Activated CD4-positive, alpha-beta T cell treated with anti-CD3 and anti-CD28 coated beads, Interleukin-2, amount 50 U/mL, for 1 hour (primary cell): ENCODE measurements at places on chromosomes 11 and 22.

DNA sequence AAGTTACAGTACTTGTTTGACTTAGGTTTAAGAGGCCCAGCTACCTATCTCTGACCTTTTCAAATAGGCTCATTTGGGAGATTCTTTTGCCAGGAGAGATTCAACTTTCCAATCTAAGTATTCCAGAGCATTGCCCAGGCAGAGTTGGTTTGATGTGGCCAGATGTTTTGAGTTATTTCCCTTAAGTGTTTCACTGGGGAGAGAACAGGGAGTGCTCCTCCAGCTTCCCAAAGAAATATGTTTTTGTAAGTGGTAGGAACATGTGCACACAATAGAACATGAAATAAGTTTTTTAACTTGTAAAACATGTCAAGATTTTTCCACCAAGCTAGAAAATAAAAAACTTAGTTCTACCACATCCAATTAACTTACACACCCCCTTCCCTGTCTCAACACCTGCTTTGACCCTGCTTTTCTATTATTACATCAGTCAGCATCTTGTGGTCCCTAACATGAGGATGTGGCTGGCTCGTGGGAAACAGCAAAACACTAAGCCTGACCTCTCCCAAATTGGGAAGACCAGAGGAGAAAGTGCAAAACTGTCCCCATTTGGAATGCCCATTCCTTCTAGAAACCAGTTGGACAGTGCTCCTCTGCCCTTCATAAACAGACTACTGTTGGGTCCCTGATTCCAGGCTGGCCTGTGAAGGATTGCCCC, 70.4 kb upstream of the RASSF10 start:
- DNase-seq: no peak

GRCh38 chr11:33713151-33713855, 12.7 kb upstream of the C11orf91 start:
- no peak for DNase-seq

GRCh38 chr22:49179886-49180682, 647.6 kb downstream of the BRD1 start:
- DNase-seq: no peak

DNA sequence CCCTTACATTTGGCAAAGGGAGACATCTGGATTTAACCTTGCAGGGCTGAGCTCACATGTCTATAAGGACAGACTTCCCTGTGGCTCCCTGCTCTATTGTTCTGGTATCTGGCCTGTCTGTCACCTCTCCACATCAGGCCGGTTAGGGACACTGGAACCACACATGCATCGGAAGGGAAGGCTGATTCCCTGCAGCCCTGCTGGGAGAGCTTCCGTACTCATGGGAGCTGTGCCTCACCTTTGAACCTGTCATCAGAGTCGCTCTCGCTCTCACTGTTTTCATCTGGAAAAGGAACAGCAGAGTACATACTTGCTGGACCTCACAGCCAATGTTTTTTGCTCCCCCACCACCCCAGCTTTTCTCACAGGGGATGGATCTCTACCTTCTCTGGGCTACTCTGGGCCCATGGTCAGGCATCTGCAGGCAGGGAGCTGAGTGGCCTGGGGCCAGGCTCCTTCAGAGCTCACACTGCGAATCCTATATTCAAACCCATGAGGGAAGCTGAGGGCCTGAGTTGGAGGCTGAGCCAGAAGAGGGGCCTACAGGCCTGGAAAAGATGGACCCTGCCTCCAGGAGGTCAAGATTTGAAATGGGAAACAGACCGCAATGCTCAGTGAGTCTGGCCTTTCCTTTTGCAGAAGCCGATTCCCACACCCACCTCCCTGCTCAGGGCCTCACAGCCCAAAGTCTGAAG, 31.3 kb downstream of the RPL27A start:
- no peak for DNase-seq

GRCh38 chr11:17294033-17294432, 17.5 kb downstream of the NUCB2 start:
- DNase-seq: no peak

GRCh38 chr11:79939111-79939510, 498.3 kb upstream of the TENM4 start:
- no peak for DNase-seq

DNA sequence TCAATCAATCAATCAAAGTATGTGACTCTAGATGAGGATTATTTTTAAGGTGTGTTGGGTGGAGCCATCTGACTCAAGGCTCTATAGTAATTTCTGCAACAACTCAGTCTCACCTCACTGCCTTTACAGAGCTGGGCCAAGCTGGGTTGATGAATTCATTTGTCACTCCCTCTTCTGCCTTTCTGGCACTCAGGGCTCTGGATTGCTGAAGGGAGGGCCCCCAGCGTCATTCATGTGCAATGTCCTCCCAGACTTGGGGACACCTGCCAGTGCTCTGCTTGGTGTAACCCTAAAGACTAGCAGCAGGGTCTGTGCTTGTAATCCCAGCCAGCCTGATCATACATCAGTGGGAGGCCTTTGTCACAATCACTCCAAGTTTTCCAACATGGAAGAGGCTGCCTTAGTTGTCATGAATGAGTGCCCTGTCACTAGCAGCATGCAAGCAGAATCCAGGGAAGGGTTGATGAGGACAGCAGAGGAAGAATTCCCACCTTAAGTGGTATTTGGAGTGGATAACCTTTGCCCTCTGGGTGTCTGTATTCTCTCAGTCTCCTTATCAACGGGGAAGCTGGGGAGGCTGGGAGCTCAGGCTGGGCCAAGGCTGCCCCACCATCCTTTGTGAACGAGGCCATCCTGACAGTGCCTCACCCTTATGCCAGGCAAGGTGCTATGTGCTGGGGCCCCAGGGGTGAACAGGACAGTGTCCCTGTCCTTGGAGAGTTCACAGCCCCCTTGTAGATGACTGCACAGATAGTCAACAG, 2.0 kb upstream of the TP53I11 start:
- DNase-seq: no peak

- DNase-seq: no peak
Observed at GRCh38 chr22:46594947-46595298, 25.3 kb upstream of the GRAMD4 start.

DNA sequence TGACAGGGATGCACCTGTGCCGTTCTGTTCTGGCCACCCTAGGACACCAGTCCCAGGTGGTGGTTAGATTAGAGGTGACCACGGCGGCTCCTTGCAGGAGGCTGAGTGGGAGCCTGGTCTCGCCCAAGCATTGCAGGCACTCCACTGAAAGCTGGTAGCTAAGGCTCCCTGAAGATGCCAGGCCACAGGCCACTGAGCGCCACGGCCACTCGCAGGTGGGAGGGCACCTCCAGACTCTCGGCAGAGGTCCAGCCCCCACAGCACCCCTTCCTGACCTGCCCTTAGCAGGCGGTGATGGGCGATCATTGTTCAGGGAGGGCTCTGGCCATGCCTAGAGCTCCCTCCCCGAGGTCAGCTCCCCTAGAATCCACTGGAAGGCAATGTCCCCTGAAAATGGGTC, 1270.2 kb downstream of the BRD1 start:
- no peak for DNase-seq

- DNase-seq: no peak
Observed at GRCh38 chr22:49267996-49268395, 559.7 kb downstream of the BRD1 start.

GRCh38 chr22:49541693-49542230, 285.9 kb downstream of the BRD1 start:
- no peak for DNase-seq

DNA sequence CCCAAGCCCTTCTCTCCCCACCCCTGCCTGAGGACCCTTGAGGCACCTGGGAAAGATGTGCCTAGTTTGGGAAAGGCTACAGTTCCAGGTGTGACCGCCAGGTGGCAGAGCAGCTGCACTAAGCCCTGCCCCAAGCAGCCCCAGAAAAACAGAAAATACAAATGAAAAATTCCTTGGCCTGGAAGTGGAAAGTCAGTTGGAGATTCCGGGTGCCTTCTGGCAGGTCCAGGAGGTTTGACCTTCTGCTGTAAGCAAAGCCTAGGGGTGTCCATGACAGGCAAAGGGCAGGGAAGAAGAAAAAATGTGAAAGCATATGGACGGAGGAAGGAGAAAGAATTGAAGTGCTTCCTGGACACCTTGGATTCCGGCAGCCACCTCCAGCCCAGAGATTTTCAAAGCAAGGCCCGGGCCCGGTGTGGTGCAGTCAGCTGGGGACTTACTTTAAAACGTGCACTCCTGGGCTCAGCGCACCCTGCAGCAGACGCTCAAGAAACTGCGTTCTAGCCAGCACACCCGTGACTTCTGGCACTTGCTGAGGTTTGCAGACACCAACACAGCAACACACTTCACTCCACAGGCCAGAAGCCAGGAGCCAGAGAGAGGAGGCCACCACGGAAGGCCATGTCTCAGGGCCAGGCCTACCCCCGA, 37.3 kb upstream of the SLC22A12 start:
- peak; percentile 55 for DNase-seq

DNA sequence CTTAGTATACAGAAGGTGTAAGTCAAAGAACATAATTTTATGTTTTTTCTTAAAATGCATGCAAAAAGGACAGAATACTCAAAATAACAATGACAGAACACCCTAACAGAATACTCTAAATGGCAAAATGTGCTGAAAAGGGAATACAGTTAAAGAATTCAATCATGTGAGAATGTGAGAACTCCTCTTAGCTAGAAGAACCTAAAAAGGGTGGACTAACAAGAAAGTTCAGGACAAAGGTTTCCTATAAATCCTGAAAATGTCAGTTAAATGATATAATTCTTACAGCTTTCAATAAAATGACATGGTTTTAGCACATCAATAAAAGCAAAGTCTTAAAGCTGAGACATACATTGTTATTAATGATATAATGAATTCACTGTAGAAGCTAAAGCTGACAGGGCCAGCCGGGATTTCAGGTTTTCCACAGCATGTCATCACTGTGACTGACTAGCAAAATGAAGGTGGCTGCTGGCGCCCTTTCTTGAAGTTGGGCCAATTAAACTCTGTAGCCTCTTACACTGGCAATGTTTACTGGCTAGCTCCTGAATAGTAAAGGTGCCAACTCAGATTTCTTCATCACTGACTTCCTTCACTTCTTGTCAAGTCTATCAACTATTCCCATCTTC, 244.4 kb downstream of the TTC28 start:
- no peak for DNase-seq

DNA sequence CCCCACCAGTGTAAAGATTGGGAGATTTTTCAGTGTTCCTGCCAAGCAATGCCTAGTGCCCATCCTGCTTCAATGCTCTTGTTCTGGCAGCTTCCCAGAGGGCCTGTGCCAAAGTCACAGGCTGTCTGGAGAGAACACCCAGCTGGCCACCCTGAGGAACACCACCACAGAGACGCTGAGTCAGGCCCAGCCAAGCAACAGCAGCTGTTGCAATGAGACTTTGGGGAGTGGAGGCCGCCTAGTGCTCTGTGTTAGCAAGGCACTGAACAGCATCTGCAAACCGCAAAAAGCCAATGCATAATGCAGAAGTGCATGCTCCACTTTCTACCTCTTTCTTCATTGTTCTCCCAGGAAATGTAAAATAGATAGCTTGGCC, 168.1 kb downstream of the NXPE2 start:
- no peak for DNase-seq

- DNase-seq: peak; percentile 83
Observed at GRCh38 chr22:35257321-35258190, at the start of gene HMGXB4. Gene HMGXB4 (plus strand): TSS chr22:35257493. CDS start chr22:35262391, 4,898 bp downstream.

DNA sequence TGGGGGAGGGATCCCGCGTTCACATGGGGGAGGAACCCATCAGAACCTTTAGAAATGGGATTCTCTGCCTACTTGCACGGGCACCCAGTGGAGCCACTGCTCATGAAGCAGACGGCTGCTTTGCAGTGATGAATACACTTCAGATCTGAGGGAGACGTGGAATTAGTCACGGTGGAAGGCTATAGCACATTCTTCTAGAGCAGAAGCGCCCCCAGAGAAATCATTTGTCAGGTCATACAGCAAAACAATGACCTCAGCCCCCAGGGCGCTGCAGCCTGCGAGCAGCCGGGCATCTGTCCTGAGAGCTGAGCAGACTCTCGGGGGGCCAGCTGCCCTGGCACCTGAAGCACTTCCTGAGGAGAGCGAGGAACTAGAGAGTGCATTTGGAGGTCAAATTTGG, 12.7 kb downstream of the TP53AIP1 start:
- no peak for DNase-seq

DNA sequence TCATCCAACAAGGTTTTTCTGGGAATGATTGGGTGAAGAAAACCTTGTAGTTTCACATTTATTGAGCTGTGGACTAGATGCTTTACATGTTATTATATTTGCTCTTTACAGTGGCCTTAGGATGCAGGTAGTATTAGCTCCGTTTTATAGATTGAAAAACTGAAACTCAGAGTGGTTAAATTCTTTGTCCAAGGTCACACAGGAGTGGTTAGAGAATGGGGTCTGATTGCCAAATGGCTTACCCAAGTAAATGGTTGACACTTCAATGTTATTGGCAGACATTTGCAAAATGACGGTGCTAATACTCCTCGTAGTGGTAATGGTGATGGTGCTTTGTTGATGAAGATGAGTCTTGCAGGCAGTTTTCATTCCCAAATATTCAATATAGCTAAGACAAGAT, 2.2 kb downstream of the GTPBP1 start:
- no peak for DNase-seq

- DNase-seq: no peak
Observed at GRCh38 chr22:38067028-38067415, 9.8 kb downstream of the PICK1 start.

- no peak for DNase-seq
Observed at GRCh38 chr11:1518301-1518700, 31.7 kb upstream of the MOB2 start.

GRCh38 chr11:69416143-69416515, 65.3 kb upstream of the LINC01488 start:
- no peak for DNase-seq

- peak; percentile 66 for DNase-seq
Observed at GRCh38 chr22:22959147-22959827, 71.7 kb downstream of the IGLL5 start.

- DNase-seq: no peak
Observed at GRCh38 chr11:17540807-17541206, 3.4 kb downstream of the USH1C start.

DNA sequence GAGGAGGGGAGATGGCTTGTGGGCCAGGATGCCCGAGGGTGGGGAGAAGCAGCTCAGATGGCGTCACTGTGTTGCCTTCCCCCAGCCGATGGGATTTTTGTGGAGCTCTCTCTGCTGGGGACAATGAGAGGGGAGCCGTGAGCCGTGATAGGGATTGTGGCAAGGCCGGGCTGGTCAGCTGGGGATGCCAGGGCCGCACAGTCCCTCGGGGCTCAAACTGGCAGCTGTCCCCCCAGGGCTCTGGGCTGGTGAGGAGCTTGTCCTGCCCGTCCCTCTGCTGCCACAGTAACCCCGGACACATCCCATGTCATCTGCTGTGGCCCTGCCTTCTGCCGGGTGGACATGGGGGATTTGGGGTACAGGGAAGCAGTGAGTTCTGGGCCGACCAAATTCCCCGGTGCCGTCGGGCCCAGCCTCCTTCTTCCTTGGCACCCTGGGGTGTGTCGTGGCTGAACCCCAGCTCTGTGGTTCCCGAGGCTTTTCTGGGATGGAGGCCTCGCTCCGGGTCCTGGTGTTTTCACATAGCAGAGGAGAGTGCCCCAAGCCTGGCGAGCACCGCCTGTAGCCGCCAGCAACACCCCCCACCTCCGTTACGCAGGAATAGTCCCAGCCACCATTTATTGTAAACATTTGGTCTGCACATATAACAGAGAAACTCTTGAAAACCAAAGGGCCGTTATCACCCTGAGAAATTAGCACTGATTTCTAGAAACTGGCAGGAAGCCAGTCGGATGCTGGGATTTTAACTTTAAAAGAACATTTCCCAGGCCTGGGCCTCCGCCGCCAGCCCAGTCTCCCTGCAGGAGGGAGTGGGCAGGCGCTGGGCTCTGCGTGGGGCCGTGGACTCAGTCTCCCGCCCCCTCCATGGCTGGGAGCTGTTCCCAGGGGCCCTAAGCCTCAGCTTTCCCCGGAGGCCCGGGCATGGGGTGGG, 9.9 kb downstream of the BRSK2 start:
- DNase-seq: no peak
